Glutamatergic neuron (in vitro differentiated cells): ENCODE measurements at places on chromosomes 1 and 21. TPM values are rescaled to one million over a fixed set of nuclear protein-coding genes. Genes with fewer than 3 reads are reported as not detected.

DCDC2B gene
- not detected for total RNA-seq

GRCh38 chr1:223269006-223269405 lies 95.0 kb downstream of the SUSD4 start:
- H3K27me3 ChIP-seq, result no peaks in the 10 kb centered on the region
- no peak overlapping the region for H3K27ac ChIP-seq
- no peak overlapping the region for H3K4me3 ChIP-seq
- H3K4me1 ChIP-seq, result no peaks in the 10 kb centered on the region
- H3K36me3 ChIP-seq, result no peaks in the 10 kb centered on the region

DNA sequence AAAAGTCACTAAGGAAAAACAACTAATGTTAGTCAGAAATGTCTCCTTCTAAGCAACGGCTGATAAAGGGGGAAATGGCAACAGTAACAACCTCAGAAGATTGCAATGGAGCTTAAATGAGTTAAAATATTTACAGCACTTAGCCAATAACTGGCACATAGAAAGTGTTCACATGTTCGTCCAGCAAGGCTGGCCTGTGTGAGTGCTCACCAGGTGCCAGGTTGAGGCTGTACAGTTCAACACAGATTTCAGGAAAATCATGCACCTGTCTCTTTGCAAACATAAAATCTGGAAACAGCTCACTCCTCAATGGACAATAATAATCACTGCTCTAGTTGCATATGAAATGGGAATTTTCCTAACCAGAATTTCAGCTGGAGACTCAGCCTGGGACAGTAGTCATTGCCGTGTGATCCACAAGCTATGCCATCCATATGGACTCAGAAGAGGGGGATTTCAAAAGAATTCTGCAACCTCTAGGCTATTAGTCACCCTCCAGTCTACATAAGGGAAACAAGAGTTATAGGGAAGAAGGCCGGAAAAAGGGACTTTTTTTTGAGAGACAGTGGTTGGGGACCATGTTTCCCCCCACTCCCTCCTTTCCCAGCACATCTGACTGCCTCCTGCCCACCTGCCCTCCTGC lies 68.6 kb downstream of the SYDE2 start:
- peaks cover 3% of the 10 kb centered on the region for H3K27me3 ChIP-seq
- no peak overlapping the region for H3K27ac ChIP-seq
- H3K4me3 ChIP-seq, result no peak overlapping the region

DNA sequence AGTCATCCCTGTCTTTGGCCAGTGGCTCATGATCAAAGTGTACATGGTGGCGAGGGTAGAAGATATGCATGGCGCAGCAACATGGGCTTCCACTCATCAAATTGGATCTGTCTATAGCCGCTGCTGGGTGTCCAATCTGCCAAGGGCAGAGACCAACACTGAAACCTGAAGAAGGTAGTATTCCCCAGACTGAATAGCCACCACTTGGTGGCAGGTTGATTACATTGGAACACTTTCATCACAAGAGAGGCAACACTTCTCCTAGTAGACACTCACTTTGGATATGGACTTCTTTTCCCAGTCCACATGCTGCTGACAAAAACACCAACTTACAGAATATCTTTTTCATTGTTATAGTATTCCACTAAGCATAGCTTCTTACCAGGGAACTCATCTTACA lies 22.4 kb upstream of the PPM1J start:
- no peak for DNase-seq
- H3K36me3 ChIP-seq, result no peaks in the 10 kb centered on the region
- peaks cover 3% of the 10 kb centered on the region for H3K27me3 ChIP-seq
- no peak overlapping the region for H3K4me3 ChIP-seq
- no peak overlapping the region for H3K27ac ChIP-seq

- DNase-seq, result no peak
- H3K4me1 ChIP-seq, result peaks cover 18% of the 10 kb centered on the region
- no peaks in the 10 kb centered on the region for H3K36me3 ChIP-seq
- no peak overlapping the region for H3K4me3 ChIP-seq
- H3K27ac ChIP-seq, result no peak overlapping the region
These were observed 43.2 kb upstream of the LBR start for GRCh38 chr1:225471109-225471452.
